ENCODE measurements at places on chromosomes 3 and 15.
A peak's percentile ranks its signal among the peaks of the same experiment; 100 is the strongest.

DNA sequence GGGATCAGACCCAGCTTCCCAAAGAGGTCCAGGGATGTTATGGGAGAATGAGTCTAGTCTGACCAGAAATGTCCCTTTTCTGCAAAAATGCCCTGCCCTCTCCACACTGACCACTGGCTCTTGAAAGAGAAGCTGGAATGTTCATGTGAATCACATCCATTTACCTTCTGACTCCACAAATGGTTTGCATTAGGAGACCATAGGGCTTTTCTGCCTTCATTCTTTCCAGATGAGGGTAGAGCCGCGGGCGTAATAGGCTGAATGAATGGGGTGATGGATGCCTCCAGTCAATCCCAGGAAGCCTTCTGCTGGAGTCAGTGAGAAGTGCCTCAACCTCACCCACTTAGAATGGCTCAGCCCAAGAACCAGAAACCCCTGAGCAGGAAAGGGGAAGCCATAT is 47.2 kb upstream of the IREB2 start:
- no peak for DNase-seq

- no peak for DNase-seq
These were observed 270.0 kb upstream of the PROK2 start for GRCh38 chr3:72054976-72055375.

DNA sequence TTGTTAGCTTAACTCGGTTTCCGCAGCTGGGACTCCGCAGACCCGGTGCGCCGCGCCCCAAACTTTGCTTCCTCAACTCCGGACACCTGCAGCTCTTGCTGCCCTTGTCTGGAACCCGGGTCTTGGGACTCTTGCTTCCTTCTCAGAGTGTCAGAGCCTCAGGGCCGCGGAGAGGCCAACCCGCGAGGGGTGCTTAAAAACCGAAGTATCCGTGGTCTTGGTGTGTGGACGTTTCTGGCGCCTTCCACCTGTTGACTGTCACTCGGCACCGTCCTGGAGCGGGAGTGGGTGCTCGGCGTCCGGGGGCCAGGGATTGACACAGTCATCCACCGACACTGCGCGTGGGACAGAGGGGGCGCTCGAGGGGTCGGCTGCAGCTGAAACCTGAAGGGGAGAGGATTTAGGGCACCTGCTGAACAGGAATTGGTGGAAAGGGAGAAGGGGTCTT is 386 bp downstream of the SQOR start:
- peak; percentile 35 for DNase-seq

DNA sequence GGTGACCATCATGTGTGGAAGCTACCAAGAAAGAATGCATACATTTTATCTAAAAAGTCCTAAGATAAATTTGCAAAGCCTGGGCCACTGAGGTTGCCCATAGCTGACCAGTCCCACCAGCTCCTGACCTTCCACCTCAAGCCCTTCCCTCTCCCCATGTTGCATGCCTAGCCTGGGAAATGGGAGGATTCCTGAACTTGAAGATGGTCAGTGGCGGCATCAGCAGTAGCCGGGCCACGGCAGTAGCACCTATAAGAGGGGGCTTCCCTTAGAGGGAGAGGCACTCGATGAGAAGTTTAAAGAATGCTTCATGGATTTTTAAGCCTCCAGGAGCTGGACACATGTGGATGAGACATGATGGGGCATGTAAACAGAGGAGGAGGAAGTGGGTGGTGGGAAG is 172.1 kb downstream of the KLF13 start:
- DNase-seq, result no peak

- DNase-seq, result no peak
These were observed 172.0 kb downstream of the OPA1 start for GRCh38 chr3:193764959-193765358.

DNA sequence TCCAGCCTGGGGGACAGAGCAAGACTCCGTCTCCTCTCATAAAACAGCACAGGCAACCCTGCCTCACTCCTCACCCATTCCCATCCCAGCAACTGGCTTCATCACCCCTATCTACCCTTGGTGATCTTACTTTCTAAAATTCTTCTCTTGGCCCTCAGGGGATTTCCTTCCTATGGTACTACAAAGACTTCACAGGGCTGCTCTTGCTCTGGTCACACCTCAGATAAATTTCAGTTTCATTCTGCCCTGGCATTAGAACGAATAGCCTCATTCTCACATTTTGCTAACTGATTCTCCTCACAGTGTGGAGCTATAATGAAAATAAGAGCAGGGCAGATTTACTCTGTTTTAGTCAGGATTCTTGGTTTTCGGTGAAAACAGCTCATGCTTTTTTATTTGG is 22.1 kb upstream of the CRBN start:
- DNase-seq, result no peak

DNA sequence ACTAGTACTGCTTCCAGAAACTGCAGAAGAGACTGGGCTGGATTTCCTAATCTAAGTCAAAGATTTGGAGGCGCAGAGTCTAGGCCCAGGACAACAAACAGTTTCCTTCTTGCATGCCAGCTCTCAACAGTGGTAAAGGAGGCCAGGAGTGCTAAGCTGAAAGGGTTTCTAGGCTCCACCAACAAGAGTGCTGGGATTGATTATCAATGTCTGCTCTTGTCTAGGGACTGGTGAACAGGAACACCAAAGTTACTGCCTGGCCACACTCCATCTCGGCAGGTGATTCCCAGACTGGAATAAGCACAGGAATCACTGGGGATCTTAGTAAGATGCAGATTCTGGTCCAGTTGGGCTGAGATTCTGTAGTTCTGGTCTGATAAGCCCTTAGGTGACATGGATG is 22.8 kb upstream of the FGD5 start:
- DNase-seq, result no peak

DNA sequence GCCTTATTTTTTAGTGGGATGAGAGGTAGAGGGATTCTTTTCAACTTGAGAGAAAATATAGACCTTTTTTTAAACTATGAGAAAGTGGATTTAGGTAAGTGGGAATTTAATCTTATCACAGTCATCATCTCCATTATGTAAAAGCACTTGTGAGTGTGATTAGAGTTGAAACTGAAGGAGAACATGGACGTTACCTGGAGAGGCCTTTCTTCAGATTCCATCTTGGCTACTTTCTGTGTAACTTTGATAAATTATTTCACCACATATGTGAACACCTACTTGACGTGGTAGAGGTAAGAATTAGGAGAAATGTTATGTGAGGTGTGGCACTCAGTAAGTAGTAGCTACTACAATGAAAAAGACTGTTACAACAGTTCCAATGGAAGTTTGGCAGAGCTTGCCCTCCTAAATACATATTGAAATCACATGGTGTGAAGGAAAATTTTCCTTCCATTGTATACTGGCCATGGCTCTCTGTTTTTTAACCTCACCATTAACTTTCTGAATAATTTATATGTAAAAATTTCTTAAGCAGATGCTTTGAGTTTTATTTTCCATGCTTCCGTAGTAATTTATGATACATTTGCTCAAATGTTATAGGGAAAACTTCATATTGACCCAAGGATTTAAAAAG is 193.3 kb downstream of the FNDC3B start:
- no peak for DNase-seq

GRCh38 chr3:77242371-77242770 is 202.5 kb downstream of the ROBO2 start:
- no peak for DNase-seq

DNA sequence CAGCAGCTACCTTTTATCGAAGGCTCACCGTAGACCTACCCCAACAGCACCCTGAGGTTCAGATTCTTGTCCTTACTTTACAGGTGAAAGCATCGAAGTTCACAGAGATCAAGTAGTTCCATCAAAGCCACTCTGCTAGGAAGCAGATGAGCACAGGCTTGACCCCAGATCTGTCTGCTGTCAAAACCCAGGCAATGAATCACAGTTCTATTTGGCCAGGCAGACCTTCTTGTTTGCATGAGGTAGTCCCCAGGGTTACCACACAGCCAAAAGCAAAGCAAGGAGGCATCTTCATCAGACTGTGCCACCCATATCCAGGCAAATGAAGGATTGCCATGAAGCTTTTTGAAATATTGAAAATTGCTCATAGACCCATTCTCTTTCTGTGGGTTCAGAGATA is 33.0 kb downstream of the HES1 start:
- no peak for DNase-seq

GRCh38 chr3:172153335-172153861 is 114.0 kb downstream of the FNDC3B start:
- DNase-seq, result peak; percentile 97

- DNase-seq, result no peak
These were observed 99.8 kb downstream of the MECOM start for GRCh38 chr3:169563775-169564059.
